GM13976 (cell line): ENCODE measurements at places on chromosomes 3 and 15.

- no peak for DNase-seq
Measured at GRCh38 chr15:88932271-88932874, 19.2 kb upstream of the MFGE8 start.

DNA sequence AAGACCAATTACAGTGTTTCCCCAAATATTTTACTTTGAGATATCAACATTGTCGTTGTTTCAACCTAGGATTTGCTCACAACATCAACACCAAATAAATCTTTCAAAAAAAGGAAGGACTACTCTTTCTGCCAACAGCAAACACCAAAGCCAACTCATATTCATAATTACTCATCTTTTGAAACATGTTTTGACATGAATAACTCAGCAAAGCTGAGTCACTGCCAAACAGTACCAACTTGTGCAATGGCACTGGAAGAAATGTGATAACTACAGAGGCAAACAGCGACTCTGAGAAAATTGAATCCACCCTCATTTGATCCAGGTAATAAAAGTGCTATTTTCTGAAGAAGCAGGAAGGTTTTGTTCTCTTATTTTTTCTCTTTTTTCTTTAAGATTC, 67.2 kb downstream of the PEX5L start:
- no peak for DNase-seq

- DNase-seq = no peak
Measured at GRCh38 chr3:88912294-88912877, 195.0 kb upstream of the EPHA3 start.

DNA sequence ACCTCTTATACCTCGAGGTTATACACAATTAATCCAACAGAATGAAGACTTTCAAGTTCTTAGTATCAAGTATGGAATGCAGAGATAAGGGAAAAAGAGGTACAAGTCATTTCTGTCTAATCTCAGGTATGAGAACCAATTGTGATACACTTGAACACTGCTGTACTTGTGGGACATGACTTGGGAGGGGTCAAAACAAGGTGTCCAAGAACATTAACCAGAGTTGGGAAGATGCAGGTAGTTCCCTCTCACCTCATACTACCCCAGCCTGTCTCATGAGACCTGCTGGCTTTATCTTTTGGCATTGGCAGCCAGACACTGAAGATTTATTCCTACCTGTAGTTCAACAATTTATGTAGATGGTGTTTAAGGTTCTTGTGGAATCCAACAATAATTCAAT, 209.7 kb downstream of the NR1D2 start:
- no peak for DNase-seq

GRCh38 chr3:140303875-140304274, 368.9 kb downstream of the CLSTN2 start:
- no peak for DNase-seq

- no peak for DNase-seq
Measured at GRCh38 chr15:33623010-33623409, 312.2 kb downstream of the RYR3 start.

GRCh38 chr3:72338942-72339669, 509.1 kb downstream of the SHQ1 start:
- peak; percentile 57 for DNase-seq

GRCh38 chr3:73473181-73473897, 151.4 kb downstream of the PDZRN3 start:
- no peak for DNase-seq

DNA sequence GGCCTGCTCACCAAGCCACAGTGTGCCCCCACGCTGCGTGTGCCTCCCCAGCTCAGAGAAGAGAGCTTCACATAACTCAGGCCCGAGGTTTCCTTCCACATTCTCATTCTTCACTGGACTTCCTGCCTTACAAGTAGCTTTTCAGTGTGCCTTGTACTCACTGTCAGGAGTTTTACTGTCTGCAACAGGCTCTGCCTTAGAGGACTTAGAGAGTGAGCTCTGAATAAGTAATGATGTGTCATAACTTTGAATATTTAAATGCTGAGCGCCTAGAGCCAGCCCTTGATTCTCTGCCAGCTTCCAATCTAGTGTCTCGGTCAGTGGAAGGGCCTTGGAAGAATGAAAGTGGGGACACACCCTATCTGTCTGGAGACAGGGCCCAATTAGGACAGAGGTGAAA, 41.8 kb downstream of the ITGB5 start:
- DNase-seq = no peak

DNA sequence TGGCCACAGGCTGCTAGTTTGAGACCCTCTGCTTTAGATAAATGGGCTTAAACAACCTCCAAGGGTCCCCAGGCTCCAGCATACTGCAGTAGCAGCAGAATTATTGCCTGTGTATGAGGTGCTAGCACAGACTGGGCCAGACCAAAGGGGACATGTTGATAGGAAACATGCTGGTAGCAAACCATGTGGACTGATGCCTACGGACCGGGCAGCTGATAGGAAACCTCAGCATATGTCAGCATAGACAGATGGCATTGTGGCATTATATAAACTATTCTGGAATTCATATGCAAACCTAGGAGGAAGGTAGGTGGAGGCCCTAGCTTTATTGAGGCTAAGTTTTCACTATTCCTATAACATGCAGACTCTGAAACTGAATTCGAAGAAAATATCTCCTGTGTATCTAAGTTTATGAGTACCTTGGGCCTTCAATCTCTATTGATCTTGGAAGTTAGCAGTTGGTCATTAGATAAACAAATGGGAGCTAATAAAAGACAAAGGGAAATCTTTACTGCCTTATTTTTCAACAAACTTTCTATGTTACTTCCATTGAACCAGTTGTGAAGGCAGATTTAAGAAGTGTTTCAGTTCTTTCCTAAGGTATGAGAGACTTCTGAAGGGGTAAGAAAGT, 1.7 kb upstream of the HGD start:
- DNase-seq = no peak

GRCh38 chr3:53606793-53607192, 112.4 kb downstream of the CACNA1D start:
- no peak for DNase-seq

DNA sequence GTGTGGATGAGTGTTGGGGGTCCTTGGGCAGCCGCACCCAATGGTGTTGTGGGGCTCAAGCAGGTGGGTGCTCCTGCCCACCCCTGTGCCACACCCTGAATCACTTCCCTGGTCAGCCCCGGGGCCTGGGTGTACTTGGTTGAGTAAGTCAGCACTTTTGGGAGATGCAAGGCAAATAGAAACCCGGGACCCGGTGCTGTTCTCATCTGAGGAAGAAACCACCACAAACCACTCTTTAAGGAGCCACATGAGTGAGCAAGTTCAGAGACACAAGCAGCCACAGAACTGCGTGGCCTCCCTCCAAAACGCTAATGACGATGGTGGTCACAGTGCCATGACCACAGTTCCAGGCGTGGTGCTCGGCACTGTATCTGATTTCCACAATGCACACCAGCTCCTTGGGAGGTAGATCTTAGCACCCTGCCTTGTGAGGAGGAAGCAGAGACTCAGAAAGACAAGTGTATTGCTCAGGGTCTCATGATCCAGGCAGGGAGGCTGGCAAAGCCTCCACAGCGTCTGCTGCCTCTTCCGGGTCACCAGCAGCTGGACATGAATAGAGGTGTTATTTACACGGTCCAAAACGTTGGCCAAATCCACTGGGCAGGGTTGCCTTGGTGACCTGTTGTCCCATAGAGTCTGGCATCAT, 118.2 kb upstream of the ALDH1A3 start:
- peak; percentile 6 for DNase-seq

GRCh38 chr3:50124052-50124799, 30.9 kb upstream of the SEMA3F start:
- peak; percentile 29 for DNase-seq

DNA sequence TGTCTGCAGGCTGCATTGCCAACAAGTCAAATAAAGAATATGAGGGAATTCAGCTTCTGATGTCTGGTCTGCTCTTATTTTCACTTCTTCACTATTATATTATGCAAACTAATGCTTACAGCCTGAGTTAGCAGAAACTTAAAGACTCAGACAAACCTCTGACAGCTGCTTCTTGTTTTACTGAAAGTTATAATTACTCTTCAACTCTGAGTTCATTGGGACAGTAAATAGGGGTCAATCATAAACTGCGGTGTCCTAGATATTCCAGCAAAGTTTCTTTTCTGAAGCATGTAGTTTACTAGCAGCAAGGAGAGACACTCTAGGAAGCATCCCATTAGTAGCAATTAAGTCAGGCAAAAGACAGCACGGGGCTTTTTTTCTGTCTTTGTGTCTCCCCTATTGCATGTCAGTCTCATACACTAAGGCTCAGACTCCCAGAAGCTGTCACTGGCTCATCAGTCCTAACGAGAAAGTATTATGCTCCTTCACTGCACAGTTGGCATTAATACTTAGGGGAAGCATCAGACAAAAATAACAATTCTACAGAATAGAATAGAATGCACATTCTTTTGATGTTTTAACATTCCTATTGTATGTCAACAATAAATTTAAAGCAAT, 1060.8 kb downstream of the ROBO1 start:
- no peak for DNase-seq

- no peak for DNase-seq
Measured at GRCh38 chr3:54033761-54034160, 88.6 kb upstream of the CACNA2D3 start.

GRCh38 chr15:59699810-59700431, 10.8 kb upstream of the BNIP2 start:
- no peak for DNase-seq

- no peak for DNase-seq
Measured at GRCh38 chr3:104066658-104067057, 1300.1 kb upstream of the ALCAM start.

GRCh38 chr15:48425051-48425450, 93.8 kb downstream of the DUT start:
- no peak for DNase-seq

DNA sequence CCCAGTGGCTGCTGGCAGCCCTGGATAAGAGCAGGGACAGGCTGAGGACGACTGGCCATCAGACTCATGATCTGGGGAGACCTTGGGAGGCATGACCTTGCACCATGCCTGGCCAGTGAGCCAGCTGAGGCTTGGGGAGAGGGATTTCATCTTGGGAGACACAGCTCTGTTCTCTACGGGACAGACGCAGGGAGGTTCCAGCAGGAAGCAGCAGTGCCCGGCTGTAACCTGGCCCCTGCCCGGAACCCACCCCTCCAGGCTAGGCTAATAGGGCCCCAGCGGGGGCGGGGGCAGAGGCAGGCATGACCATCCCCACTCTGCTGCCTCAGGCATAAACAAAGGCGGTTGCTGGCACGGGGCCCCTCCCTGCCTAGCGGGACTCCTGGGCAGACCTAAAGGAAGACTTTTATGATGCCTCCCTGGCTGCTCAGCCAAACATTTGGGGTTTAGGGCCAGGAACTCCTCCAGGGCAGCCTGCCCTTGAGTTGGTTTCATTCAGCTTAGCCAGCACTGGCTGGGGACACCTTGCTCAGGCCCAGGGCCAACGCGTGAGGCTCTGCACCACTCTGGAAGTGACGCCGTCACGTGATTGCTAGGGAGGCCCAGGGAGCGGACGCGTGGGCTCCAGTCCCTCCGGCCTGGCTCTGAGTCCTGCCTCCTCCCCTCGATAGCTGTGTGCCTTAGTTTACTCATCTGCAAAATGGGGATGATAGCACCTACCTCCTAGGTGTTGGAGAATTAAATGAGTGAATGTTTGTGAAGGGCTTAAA, 27.6 kb downstream of the HDAC11 start:
- no peak for DNase-seq

DNA sequence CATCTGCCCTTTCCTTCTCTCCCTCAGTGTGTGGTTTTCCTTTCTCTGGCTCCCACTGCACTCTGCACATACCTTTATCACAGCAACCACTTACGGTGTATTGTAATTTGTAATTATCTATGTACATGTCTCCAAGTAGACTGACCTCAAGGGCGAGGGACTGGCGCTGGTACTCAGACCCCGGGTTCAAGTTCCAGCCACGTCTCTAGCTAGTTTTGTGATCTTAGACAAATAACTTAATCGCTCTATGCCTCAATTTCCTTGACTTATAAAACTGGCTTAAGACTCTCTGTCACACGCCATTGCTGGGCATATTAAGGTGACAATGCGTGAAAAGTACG, 607 bp upstream of the SENP2 start:
- DNase-seq = no peak

DNA sequence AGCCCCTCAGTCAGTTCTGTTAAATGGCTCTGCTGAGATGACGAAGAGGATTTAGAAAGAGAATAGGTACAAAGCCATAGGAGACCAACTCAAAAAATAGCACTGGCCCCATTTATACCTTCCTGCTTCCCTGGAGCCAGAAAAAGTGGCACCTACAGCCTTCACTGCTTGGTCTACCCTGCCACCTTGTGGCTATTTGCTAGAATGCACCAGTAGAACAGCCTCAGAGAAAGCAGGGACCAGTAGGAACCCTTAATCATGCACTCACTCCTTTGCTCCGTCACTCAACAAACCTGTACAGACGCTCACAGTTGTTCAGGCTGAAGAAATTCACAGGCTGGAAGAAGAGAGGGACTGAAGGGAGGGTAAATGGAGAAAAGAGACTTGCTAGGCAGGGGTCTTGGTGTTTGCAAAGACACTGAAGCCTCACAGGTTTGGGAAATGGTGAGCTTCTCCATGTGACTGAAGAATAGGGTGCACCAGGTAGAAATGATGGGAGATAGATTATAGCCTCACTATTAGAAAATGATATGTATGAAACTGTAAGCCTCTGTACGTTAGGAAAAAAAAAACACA, 12.1 kb upstream of the RTP2 start:
- peak; percentile 72 for DNase-seq

DNA sequence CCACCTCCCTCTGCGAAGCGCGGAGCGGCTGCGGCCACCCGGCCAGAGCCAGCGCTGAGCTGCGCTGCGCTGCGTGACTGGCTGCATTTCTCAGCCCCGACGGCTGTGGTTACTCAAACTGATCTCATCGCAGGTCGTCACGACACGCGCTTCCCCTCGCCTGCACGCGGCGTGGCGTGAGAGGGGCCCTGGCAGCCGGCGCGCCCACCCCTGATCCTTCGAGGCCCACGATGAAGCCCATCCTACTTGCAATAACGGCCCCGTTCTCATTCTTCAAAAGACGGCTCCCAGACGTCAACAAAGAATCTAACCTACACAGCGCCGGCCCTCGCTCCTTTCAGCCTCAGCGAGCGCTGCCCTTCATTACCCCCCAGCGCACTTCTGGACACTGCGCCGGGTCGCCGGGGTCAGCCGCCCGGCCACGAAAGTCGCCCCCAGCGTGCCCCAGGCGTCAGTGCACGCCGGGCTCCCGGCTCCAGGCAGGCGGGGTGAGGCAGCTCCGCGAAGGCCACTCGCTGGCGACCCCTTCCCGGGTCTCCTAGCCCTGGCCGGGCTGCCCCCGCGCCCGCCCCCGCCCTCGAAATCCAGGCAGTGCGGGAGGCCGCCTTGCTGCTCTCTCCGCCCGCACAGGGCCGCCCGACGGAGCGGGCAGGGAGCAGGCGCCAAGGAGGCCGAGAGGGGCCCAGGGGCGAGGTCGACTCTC, 9.9 kb upstream of the LEKR1 start:
- peak; percentile 65 for DNase-seq
